ENCODE measurements at places on chromosomes 6 and 20.

GRCh38 chr6:134436950-134437349 lies 119.0 kb upstream of the SGK1 start:
- DNase-seq: no peak

DNA sequence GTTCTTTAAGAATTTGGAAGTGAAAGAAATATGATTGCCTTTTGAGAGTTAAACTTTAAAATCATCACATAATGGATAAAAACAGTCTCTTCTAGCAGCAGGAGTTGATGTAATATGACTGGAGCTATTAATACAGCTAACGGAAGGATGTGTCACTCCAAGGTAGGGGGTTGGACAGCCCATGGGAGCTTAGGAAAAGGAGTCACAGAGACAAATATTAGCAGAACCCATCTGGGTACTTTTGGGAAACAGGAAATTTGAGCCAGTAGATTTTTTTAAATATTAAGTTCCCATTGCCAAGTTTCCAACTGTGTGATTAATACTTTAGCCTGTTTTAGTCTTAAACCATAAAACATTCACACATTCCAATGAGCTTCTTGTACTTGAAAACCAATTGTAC lies 164.7 kb upstream of the RIMS1 start:
- DNase-seq: no peak

GRCh38 chr6:131683479-131683878 lies 17.7 kb downstream of the OR2A4 start:
- DNase-seq: no peak

GRCh38 chr6:140253096-140253495 lies 878.6 kb upstream of the CITED2 start:
- no peak for DNase-seq

GRCh38 chr20:23435626-23436539 lies 3.6 kb upstream of the CSTL1 start:
- no peak for DNase-seq

DNA sequence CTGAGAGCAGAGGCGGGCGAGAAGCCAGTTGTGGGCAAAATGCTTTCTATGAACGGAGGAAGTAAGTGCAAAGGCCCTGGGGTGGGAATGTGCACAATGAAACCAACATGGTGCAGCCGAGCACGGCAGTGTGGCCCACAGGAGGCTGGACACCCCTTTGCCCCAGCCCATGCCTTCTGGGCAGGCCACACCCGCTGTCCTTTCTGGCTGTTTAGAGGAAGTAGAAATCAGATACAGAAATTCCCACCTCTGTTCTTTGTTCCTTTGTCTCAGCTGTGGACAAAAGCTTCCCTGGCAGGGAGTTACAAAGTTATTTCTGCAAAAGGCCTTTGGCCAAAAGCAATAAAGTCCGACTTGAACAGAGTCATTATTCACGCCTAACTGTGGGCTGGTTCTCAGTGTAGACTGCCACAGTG lies 11.9 kb downstream of the SULF2 start:
- DNase-seq: no peak

- DNase-seq: peak; percentile 20
Measured at GRCh38 chr6:33820243-33820642, 16.4 kb upstream of the MLN start.

- no peak for DNase-seq
Measured at GRCh38 chr6:3345836-3346235, 87.1 kb downstream of the PSMG4 start.

GRCh38 chr6:31728767-31729514 lies at the start of gene DDAH2:
Gene DDAH2 (minus strand): TSS chr6:31729299. CDS start chr6:31729161, 138 bp downstream.
- no peak for DNase-seq

DNA sequence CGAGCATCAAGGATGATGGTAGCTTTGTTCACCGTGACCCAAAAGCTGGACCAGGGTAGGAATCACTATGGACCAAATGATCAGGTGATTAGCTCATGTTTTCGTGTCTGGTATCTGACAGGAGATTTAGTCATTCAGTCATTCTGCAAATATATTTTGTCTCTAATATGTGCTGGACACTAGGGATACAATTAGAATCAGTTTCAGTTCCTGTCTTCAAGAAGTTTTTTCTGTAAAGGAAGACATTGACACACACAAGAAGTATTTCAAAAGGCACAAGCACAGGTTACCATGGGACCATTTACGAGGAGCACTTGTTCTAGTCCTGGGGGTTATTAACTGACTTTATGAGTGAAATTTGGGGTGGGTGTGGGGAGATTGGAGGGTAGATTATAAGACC lies 244.9 kb downstream of the HIVEP2 start:
- no peak for DNase-seq

DNA sequence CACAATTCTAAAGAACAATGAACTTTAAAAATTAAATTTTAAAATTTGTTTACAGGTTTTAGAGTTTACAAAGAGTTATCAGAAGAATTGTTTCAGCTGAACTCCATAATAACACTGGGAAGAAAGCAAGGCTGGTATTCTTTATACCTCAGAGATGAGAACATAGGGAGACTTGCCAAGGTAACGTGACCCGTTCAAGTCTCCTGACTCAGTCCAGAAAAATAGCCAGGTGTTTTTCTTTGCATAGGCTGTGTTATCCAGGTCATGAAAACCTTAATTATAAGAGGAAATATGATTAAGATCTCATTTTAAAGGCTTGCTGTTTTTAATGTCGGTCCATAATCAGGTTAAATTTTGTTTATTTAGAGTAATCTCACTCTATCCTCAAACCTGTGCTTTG lies 8.5 kb upstream of the C6orf141 start:
- no peak for DNase-seq

GRCh38 chr6:82362144-82362543 lies 1.5 kb upstream of the TPBG start:
- DNase-seq: no peak

GRCh38 chr6:114906096-114906495 lies 563.3 kb upstream of the HS3ST5 start:
- DNase-seq: no peak

DNA sequence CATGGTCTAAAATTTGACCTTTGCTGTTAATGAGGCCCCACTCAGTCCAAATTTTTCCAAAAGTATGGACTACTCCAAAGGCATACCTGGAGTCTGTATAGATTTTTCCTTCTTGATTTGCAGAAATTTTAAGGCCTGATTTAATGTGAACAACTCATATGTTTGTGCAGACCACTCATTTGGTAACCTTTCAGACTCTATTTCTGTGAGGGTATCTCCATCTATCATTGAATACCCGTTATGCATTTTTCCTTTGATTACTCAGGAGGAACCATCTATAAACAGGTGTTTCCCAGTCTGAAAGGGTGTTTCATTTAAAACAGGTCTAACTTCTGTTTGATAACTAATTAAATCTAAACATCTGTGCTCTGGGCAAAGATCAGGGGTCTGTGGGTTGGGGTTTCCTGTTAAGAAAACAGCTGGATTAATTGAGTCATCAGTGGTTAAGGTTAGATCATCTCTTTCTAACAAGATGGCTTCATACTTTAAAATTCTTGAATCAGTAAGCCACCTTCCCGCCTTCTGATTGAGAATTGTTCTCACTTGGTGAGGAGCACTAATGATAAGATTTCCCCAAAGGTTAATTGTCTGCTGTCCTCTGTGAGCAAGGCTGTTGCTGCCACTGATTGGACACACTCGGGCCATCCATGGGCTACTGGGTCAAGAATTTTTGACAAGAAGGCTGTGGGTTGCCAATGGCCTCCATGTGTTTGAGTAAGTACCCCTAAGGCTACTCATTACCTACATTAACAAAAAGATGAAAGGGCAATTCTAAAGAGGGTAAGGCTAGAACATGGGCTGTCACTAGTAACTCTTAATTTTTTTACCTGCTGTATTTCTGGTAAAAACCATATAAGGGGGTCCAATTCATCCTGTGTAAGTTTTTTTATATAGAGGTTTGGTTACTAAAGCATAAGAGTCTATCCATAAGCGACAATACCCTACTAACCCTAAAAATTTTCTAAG lies 24.1 kb downstream of the HLA-B start:
- DNase-seq: no peak

- DNase-seq: no peak
Measured at GRCh38 chr20:38143238-38143645, 21.8 kb downstream of the TGM2 start.

- no peak for DNase-seq
Measured at GRCh38 chr6:15256538-15257271, 10.8 kb downstream of the JARID2 start.

DNA sequence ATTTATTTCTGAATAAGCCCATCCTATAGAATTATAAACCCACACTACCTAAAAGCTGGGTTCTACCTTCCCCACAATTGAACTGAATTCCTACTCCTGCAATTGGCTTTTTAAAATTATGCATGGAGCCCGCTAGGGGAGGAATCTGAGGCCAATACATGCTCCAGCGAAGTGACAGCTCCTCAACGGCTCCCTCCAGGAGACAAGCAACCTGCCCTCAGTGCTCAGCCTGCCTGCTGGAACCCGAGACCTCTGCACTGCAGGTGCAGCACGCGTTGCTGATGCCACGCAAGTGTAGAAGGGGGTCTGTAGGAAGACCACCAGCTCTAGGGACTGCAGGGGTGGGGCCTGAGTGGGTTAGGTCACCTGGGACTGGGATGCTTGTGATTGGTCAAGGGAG lies 170.2 kb upstream of the CDYL start:
- DNase-seq: no peak

- no peak for DNase-seq
Measured at GRCh38 chr6:37535428-37535758, 35.7 kb upstream of the CCDC167 start.

- DNase-seq: no peak
Measured at GRCh38 chr6:41573276-41573675, 27.1 kb downstream of the FOXP4 start.

- DNase-seq: no peak
Measured at GRCh38 chr20:60960500-60960899, 291.6 kb upstream of the CDH4 start.

GRCh38 chr6:56073761-56074160 lies 173.6 kb downstream of the COL21A1 start:
- DNase-seq: no peak

GRCh38 chr6:36177166-36177565 lies 19.4 kb upstream of the BRPF3 start:
- no peak for DNase-seq

DNA sequence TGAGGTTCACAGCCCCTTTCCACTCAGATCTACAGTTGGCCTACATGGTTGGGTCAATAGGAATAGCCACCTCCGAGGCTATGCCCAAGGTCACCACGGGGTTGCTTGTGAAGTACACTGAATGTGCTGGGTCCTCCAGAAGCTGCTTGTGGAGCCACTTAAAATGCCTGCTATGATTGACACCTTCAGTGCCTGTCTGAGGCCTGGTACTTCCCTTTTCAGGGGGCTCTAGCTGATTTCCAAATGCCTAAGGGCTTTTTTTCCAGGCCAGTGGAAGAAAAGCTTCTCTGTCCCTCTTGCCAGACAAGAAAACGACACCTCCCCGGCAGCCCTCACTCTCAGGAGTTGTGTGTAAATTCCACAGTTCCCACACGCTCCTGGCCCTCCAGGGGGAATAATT lies 6.3 kb upstream of the NXT1 start:
- DNase-seq: no peak

- peak; percentile 46 for DNase-seq
Measured at GRCh38 chr20:52747845-52748284, 224.3 kb upstream of the TSHZ2 start.
